ENCODE measurements at places on chromosomes 1 and 21. TPM values are rescaled to one million over a fixed set of nuclear protein-coding genes. Genes with fewer than 3 reads are reported as not detected.

DNA sequence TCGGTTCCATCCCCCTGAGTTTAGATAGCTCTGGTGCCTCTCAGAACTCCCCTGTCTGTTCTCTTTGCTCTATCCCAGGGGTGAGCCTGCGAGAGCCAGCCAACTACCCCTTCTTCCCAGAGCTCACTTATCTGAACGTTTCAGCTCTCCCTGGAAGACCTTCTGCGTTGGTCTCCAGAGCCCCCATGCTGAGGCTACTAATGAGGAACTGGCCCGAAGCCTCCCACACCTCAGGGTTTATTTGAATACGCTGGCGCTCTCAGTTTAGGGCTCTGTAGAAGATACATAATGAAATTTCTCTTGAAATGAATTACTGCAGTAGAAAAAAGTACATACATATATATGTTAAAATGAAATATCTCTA is 43.5 kb downstream of the TCEANC2 start:
- DNase-seq: no peak
- no peak overlapping the region for H3K4me3 ChIP-seq
- no peak overlapping the region for H3K27ac ChIP-seq
- no peaks in the 10 kb centered on the region for H3K4me1 ChIP-seq

DNA sequence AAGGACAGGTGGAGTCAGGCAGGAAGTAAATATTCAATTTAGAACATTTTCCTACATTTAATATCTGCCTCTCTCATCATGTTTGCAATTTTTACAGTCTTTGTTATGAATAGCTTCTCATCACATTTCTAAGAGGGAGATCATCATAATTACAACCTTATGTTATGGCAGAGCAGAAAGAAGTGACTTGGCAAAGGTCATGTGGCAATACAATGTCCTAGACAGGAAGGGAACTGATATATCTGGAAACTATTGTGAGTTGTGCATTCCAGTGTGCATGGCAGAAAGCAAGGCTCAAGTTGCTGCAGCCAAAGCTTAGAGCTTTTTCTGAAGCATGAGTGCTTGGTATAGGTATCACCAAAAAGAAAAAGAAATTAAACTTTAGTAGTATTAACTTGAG is 43.8 kb upstream of the PRRX1 start:
- DNase-seq: no peak
- H3K27me3 ChIP-seq: peaks cover 12% of the 10 kb centered on the region
- no peak overlapping the region for H3K27ac ChIP-seq
- H3K4me3 ChIP-seq: no peak overlapping the region

DNA sequence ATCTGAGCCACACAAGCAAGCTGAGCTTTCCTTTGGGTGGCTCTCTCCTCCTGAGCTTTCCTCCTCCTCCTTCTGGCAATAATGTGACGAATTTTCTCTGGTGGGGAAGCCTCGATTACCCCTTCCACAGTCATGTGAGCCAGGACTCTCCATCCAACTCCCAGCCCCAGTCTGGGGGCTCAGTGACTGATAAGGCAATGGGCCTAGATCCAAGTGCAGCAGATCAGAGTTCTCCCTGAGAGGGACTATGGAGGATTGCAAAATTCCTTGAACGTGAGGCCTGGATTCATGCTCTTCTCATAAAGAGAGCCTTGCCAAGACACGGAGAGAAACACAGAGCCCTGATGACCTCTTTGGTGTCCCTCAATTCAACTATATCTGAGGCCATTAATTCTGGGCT is 31.3 kb upstream of the TRIM67 start:
- no peaks in the 10 kb centered on the region for H3K4me1 ChIP-seq
- no peak for DNase-seq
- no peaks in the 10 kb centered on the region for H3K36me3 ChIP-seq
- no peaks in the 10 kb centered on the region for H3K27me3 ChIP-seq
- H3K27ac ChIP-seq: no peak overlapping the region
- H3K4me3 ChIP-seq: no peak overlapping the region

The INTS7 gene
- total RNA-seq: 31.7 TPM
